ENCODE measurements at places on chromosomes 4 and X. TPM values are rescaled to one million over a fixed set of nuclear protein-coding genes. Genes with fewer than 3 reads are reported as not detected.

Gene KDR
- 55.8 TPM for total RNA-seq

Gene FAM9C
- not detected for total RNA-seq

Gene MND1
- 0.83 TPM for total RNA-seq

Gene TLR2
- total RNA-seq, result 102 TPM

Gene SPATA4
- 1.2 TPM for total RNA-seq
